EH (cell line): ENCODE measurements at places on chromosomes 3 and 15.

GRCh38 chr3:149971403-149972075 is 844 bp upstream of the PFN2 start:
- peak; percentile 78 for DNase-seq

DNA sequence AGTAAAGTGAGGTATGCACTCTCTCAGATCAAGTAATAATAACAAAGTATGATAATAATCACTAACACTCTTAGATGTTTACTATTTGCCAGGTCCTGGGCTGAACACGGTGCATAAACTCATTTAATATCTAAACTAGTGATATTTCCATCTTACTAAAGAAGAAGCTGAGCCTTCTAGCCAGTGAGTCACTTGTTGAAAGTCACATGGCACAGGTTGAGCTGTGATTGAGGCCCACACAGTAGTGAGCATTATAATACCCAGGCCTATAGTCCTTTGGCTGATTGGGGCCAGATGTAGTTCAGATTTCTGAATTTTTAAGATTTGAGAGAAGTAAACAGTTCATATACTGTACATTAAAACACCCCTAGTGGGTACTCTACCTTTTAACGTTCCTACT is 93.2 kb upstream of the CCDC80 start:
- DNase-seq, result no peak

GRCh38 chr3:44434834-44435510 is 42.5 kb downstream of the ZNF445 start:
- no peak for DNase-seq

DNA sequence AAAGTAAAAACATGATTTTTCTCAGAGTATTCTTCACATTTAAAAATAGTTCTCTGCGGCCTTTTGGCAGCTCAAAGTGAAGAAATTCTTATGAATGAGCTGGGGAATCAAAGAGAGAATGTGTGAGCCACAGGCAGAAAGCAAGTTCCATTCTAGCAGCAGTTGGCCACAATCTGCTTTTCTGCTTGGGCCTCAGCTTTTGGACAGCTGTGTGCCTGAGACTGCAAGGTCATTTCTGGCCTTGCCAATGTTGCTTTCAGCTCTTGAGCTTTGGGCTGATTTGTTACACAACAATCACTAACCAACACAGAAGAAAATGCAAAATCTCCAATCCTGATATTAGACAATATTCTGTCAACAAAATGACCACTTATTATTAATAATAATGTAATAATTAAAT is 14.4 kb upstream of the TM4SF4 start:
- no peak for DNase-seq

GRCh38 chr3:130656627-130657026 is 90.0 kb downstream of the PIK3R4 start:
- DNase-seq, result no peak

GRCh38 chr3:159221335-159221734 is 419.5 kb downstream of the MFSD1 start:
- no peak for DNase-seq

- DNase-seq, result no peak
These were observed 314.5 kb downstream of the TLE3 start for GRCh38 chr15:69783211-69783610.

- DNase-seq, result no peak
These were observed 240.0 kb downstream of the VPS13C start for GRCh38 chr15:61820212-61820611.

DNA sequence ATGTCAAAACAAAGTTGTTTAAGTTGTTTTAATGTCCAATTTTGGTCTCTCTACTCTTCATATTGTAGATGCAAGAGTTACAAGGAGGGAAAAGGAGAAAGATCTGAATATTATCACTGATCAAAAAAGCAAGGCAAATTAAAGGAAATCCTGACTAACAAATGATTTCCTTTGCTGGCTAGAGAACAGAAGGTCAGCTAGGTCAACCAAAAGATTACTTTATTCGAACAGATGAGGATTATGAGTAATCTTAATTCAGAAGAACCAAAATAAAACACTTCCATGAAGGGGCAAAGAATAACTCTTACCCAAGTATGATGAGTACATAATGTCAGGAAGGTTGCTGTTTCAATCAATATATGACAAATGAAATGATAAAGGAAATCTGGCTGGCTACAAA is 33.8 kb downstream of the CPNE4 start:
- no peak for DNase-seq

- no peak for DNase-seq
These were observed 93.6 kb upstream of the ATP2B2 start for GRCh38 chr3:10599017-10599416.

- DNase-seq, result no peak
These were observed 317.3 kb downstream of the FGF12 start for GRCh38 chr3:192409838-192410683.

DNA sequence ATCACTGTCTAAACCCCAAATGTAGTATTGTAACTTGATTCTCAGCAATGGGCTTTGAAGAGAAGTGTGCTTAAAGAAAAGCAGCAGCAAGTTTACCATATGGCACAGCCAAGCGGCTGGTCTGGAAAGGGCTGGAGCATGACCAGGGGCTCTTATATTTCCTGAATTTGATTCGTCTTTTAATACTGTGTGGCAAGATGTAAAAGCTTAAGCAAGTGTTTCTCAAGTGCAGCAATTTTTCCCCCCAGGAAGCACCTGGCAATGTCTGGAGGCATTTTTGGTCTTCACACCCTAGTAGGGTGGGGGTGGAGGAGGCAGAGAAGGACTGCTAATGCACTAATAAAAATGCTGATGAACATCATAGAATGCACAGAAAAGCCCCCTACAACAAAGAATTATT is 397.9 kb downstream of the NTRK3 start:
- no peak for DNase-seq

GRCh38 chr3:32460031-32460749 is 42.5 kb downstream of the CMTM6 start:
- no peak for DNase-seq

- no peak for DNase-seq
These were observed 6.7 kb upstream of the P2RY1 start for GRCh38 chr3:152828075-152828840.

- DNase-seq, result no peak
These were observed 55.9 kb downstream of the EOMES start for GRCh38 chr3:27666272-27666671.

DNA sequence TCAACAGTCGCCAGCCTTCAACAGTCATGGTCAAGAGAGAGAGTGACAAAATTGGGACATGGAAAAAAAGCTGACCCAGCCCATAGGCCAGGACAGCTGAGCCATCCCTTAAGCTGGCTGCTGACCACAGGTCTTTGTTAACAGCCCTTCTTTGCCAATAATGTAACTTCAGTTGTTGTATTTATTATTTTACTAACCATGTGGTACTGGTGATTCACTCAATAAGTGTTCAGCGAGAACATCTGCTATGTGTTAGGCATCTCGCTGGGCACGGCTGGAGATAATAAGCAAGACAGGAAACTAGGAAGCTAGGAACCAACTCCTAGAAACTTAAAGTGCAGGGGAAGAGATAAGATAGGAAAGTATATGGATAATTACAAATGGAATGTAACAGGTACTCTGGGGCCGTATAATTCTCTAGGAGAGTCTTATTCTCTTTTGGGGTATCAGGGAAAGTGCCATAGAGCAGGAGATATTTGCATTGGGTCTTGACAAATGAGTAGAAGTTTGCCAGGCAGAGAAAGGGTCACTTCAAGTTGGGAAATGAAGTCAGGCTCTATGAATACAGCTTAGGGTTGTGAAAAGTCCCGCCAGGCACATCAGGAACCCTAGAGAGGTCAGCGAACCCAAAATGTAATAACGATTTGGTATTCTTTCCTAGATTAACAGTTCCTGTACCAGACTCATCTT is 84.0 kb upstream of the TRA2B start:
- DNase-seq, result peak; percentile 95

- DNase-seq, result no peak
These were observed 140.5 kb upstream of the ADAMTS9 start for GRCh38 chr3:64828276-64828675.

DNA sequence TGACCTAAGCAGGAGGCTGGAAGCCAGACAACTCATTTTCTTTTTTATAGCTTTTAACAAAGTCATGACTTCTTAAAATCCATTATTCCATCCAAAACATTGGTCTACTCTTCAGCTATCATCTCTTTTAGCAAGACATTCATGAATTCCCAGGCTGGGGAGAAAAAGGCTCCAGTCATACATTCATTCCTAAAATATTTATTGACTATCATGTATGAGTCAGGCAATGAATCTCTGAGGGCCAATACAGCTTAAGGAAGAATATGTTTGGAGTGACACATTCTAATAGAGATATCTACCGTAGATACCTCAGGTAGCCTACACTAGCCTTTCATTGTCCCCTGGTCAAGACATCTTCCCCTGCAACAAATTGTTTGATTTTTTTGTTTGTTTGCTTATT is 196.4 kb upstream of the NANOGP8 start:
- peak; percentile 80 for DNase-seq

DNA sequence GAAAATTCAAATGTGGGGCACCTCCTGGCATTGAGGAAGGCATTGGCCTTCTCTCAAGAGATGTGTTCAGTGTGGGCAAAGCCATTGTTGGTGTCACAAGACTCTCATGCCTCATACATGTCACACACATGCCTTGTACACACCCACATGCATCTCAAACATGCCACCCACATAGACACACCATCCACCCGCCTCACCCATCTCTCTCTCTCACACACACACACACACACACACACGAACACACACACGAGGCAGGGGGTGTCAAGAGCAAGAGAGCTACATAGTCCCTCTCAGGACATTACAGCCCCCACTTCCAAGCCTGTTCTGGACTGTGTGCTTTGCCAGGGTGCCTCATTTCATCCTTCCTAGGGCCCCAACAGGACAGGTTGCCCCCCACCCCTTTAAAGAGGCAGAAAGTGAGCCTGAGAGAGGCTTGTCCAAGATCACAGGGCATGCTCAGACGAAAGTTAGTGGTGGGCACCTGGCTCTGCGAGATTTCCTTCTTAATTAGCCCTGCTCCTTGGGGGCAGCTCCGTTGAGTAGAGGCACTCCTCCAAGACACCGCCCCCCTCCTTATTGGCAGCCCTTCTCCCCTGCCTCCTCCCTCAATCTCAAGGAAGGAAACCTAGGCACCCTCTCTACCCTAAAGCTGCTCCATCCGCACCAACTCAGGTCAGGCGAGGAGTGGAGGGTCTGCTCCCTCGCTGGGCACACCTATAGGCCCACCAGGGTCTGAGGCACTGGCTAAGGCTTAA is 50.5 kb upstream of the CCDC174 start:
- no peak for DNase-seq

GRCh38 chr3:104102386-104102785 is 1264.3 kb upstream of the ALCAM start:
- peak; percentile 29 for DNase-seq

DNA sequence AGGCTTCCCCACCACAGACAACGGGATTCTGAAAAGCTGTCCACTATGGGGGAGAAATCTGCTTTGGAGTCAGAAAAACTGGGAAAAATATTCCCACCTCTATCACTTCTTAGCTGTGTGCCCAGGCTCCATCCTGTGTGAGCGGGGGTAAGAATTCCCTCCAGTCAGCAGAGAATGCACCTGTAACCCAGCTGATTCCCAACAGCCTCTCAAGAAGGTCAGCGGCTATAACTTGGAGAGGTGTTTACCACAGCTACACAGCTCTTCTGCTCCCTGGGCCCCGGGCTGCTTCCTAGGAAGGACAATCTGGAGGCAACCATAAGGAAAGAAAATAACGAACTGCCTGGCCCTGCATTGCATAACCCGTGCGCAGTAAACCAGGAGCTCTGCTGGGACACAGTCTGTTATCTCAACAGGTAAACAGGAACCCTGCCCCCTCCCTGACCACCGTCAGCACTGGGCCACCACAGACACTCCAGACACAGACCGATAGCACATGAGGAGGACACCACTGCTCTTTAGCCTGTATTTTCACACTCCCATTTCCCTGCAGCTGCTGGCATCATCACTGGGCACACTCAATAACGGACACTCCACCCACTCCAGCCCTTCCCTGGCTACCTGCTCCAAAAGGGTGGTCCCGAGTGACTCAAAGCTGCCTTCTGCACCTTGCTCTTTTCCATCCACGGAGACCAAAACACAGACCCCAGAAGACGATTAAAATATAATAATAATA is 2.1 kb downstream of the RAB43 start:
- DNase-seq, result no peak

GRCh38 chr3:51297333-51297732 is 87.8 kb upstream of the MANF start:
- no peak for DNase-seq

DNA sequence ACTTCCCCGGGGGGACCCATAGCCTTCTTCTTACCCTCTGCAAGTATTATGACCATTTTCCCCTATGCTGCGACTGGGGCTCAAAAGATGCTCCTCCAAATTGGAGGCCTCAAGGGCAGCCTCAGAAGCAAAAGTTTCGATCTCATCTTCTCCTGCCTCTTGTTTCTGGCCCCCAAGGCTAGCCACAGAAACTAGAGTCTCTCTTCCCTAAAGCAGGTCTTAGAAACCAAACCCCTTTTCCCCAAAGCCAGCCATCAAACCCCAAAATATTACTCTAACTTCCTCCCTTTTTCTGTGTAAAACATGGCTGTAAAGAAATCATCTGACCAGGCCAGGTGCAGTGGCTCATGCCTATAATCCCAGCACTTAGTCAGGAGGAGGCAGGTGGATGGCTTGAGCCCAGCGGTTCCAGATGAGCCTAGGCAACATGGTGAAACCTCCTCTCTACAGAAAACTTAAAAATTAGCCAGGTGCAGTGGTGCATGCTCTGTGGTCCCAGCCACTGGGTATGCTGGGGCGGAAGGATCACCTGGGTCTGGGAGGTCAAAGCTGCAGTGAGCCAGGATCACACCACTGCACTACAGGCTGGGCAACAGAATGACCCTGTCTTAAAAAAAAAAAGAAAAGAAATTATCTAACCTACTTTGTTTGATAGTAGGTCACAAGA is 36.7 kb upstream of the MFGE8 start:
- no peak for DNase-seq

DNA sequence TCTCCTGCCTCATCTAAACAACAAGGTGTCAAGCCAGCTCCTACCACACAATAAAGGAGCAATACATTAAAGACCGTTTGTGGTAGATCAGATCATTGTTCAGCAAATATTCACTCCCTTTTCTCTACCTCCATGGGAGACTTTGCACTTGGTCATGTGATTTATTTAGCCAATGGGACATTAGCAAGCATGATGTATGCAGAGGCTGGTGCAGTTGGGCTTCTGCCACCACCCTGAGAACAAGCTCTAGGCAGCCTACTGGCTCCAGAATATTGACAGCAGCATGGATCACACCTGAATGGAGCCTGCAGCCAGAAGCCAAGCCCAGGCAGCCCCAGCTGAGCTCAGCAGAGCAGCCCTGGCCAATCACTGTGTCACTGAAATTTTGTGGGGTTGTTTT is 99.4 kb upstream of the UBE2E2 start:
- no peak for DNase-seq

DNA sequence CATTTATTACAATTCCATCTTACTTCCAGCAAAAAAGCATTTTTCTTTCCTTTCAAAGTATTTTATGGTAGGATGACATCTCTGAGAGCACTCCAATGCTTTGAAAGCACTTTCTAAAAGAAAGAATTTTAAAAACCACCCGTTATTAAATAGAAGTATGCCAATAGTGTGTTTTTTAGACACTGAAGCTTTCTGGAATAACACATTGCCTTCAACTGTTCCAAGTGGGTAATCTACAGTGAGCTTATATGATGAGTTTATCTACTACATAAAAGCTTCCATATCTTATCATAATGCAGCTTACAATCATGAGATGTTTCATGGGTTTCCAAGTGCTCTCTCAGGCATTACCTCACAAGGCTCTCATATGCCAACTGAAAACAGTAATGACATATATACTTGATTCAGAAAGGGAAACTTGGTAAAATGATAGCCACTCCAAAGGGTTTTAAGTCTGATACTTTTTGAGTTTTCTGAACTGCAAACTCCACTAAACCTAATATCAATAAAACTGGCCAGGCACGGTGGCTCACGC is 14.1 kb downstream of the CMTM6 start:
- DNase-seq, result no peak

GRCh38 chr3:145124900-145125678 is 1035.9 kb downstream of the PLOD2 start:
- no peak for DNase-seq
